ENCODE measurements at places on chromosomes 3 and 15. TPM values are rescaled to one million over a fixed set of nuclear protein-coding genes. Genes with fewer than 3 reads are reported as not detected.

DNA sequence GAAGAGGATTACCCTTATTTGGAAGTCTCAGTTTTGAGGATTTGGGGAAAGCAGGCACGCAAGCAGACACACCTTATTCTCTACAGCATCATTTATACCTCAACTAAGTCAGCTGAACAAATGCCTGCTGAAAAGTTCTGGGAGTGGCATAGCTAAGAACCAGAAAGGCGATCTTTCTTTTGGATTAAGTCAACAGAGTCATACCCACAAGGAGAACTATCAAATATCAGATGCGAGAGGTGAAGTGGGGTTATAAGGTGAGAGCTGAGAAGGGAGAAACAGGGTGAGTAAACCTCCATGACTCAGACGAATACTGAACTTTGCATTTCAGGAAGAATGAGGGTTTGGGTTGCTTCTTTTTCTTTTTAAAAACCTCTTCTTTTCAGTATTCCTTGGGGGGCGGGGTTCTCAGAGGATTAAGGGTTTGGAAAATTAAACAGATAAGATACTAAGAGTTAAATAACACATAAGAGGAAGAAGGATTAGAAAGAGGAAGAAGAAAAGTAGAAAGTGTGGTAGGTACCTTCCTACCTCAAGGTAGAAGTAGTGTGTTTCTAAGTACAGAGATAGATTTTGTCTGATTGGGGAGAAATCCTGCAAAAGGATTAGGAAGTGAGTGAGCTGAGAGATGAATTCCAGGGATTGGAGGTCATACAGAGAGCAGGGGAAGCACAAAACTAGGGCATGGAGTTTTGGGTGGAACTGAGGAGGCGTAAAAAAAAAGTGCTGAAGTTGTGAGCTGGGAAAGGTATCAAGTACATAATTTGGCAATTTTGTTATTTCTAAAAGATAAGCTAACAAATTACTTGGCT, 41.3 kb upstream of the ICE2 start:
- H3K27ac ChIP-seq = peak overlapping the region; percentile 59
- no peak overlapping the region for H3K4me3 ChIP-seq
- no peaks in the 10 kb centered on the region for H3K27me3 ChIP-seq
- H3K4me1 ChIP-seq = peaks cover 63% of the 10 kb centered on the region
- no peak for DNase-seq
- H3K36me3 ChIP-seq = peaks cover 5% of the 10 kb centered on the region

- no peak for DNase-seq
- H3K36me3 ChIP-seq = peaks cover 4% of the 10 kb centered on the region
- no peaks in the 10 kb centered on the region for H3K27me3 ChIP-seq
- peak overlapping the region; percentile 62 for H3K27ac ChIP-seq
- H3K4me1 ChIP-seq = peaks cover 3% of the 10 kb centered on the region
- H3K4me3 ChIP-seq = peak overlapping the region; percentile 78
Observed at GRCh38 chr15:22786868-22787698, 639 bp downstream of the NIPA1 start.

DNA sequence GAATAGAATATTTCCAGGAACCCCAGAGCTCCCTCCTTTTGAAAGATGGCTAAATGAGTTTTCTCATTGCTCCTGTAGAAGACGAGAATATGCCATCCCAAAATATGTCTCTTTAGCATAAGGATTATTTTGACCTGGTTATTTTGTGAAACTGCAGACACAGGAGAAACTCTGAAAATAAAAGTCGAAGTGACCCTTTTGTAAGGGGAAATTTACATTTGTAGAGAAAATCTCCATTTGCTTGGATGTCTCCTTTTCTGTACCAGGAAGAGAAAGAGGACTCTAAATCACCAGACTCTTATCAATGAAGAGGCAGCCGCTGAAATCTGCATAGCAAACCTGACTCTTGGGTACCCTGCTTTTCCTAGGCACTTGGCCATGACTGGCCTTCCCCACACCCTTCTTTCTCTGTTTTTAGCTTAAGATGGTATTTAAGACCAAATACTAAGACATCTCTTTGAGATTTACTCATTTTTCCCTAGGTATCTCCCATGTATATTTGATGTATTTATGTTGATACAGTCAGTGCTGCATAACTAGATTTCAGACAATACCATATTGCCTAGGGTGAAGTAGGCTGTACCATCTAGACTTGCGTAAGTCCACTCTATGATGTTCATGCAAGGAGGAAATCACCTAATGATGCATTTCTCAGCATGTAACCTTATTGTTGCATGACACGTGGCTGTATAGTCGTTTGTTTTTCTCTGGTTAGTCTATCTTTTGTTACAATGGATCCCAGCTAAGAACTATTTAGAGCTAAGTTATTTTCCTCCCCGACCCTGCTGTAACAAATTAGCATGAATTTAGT, 98.2 kb upstream of the UBE3A start:
- H3K27ac ChIP-seq = no peak overlapping the region
- no peaks in the 10 kb centered on the region for H3K4me1 ChIP-seq
- H3K27me3 ChIP-seq = peaks cover 2% of the 10 kb centered on the region
- no peak for DNase-seq
- no peak overlapping the region for H3K4me3 ChIP-seq
- no peaks in the 10 kb centered on the region for H3K36me3 ChIP-seq

DNA sequence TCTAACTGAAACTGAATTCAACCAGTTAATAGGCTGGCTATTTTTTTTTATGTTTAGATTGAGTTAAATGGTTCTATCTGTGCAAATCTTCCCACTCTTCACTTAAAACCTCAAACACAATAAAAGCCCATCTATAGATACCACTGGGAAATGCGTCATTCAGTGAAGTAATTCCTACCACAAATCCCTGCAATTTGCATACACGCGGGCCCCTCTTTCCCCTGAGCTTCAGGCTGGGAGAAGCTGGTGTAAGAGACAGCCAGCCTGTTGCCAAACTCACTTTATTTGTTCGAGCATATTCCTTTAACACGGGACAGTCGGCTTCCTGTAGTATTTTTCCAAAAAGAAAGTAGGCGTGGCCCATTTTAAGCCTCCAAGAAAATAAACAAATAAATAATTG, 26.0 kb upstream of the MCTP2 start:
- no peak overlapping the region for H3K27ac ChIP-seq
- no peak for DNase-seq
- H3K4me3 ChIP-seq = no peak overlapping the region
- H3K36me3 ChIP-seq = no peaks in the 10 kb centered on the region
- peaks cover 5% of the 10 kb centered on the region for H3K4me1 ChIP-seq

DNA sequence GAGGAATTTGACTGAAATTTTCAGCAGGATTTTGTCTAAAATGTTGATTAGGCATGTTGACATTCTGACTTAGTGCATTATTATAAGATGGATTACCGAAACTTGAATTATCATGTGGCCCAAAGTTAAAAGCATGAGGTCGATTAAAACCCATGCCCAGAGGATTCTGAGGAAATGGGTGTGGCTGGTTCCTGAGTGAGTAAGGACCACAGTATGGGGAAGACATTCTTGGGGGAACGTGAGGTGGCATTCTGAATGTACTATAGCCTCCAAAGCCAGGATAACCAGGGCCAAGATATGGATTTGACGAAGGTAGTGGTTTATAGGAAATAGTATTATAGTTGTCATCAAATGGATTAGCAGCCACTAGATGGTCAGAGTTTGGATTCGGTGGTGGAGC, 38.7 kb upstream of the DNAAF4 start:
- H3K27ac ChIP-seq = no peak overlapping the region
- no peak for DNase-seq
- peaks cover 17% of the 10 kb centered on the region for H3K27me3 ChIP-seq
- no peaks in the 10 kb centered on the region for H3K4me1 ChIP-seq

- H3K4me3 ChIP-seq = no peak overlapping the region
- H3K36me3 ChIP-seq = no peaks in the 10 kb centered on the region
- H3K27ac ChIP-seq = no peak overlapping the region
- no peaks in the 10 kb centered on the region for H3K27me3 ChIP-seq
- DNase-seq = peak; percentile 71
- H3K4me1 ChIP-seq = no peaks in the 10 kb centered on the region
Observed at GRCh38 chr3:40191850-40192448, 117.6 kb upstream of the EIF1B start.

- H3K4me3 ChIP-seq = no peak overlapping the region
- H3K27me3 ChIP-seq = peaks cover 57% of the 10 kb centered on the region
- no peak for DNase-seq
- H3K27ac ChIP-seq = no peak overlapping the region
Observed at GRCh38 chr15:39830166-39830565, 47.5 kb upstream of the FSIP1 start.

- no peak overlapping the region for H3K4me3 ChIP-seq
- no peaks in the 10 kb centered on the region for H3K36me3 ChIP-seq
Observed at GRCh38 chr3:46909535-46910161, 32.1 kb downstream of the PTH1R start.

GRCh38 chr15:93895976-93896770, 335.2 kb upstream of the MCTP2 start:
- no peaks in the 10 kb centered on the region for H3K27me3 ChIP-seq
- H3K4me3 ChIP-seq = no peak overlapping the region
- H3K36me3 ChIP-seq = no peaks in the 10 kb centered on the region
- no peak for DNase-seq
- no peaks in the 10 kb centered on the region for H3K4me1 ChIP-seq
- no peak overlapping the region for H3K27ac ChIP-seq

GRCh38 chr3:5112043-5112442, 10.0 kb upstream of the ARL8B start:
- no peak for DNase-seq
- H3K27ac ChIP-seq = no peak overlapping the region
- no peaks in the 10 kb centered on the region for H3K36me3 ChIP-seq
- no peaks in the 10 kb centered on the region for H3K27me3 ChIP-seq
- no peaks in the 10 kb centered on the region for H3K4me1 ChIP-seq

DNA sequence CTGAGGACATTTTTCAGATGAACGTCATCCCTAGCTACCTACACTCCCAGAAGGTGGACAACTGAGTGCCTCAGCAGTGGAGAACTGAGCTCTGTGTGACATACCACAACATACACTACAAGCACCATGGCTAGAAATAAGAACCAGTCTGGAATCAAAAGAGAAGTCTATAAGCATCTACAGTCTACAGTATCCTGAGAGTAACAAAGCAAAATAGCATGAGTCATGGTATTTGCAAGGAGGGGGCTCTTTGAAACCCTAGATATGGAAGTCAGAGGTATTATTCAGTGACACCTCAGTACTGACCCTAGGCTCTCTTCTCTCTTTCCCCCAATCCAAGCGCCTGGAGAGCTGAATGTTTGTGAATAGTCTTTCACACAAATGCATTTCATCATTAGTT, 87.5 kb downstream of the TNIK start:
- H3K4me3 ChIP-seq = no peak overlapping the region
- peaks cover 18% of the 10 kb centered on the region for H3K36me3 ChIP-seq
- DNase-seq = no peak

TAGLN3 gene
- polyA plus RNA-seq = not detected

NLGN1 gene
- not detected for polyA plus RNA-seq

RGMA gene
- not detected for polyA plus RNA-seq
